ENCODE measurements at places on chromosomes 5 and 9.
A peak's percentile ranks its signal among the peaks of the same experiment; 100 is the strongest.

DNA sequence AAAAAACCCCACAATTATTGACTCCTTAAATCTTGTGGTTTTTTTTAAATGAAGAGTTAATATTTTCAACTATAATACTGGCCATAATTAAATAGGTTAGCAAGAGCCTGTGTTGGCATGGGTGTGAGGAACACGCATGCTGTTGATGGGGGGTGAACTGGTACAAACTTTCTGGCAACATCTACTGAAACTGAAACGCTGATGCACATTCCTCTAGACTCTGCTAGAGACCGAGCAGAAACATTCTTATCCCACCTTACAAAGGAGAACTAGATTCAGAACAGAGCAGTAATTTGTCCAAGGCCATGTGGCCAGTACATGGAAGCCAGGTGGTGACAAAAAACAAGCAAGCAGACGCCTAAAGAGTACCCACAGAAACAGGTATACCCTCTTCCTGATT, 2.4 kb downstream of the BICD2 start:
- no peaks in the 10 kb centered on the region for H3K27me3 ChIP-seq
- no peak overlapping the region for H3K4me3 ChIP-seq
- H3K36me3 ChIP-seq: no peaks in the 10 kb centered on the region
- no peak overlapping the region for H3K27ac ChIP-seq
- no peak for DNase-seq

- H3K4me3 ChIP-seq: peak overlapping the region; percentile 95
- no peak for DNase-seq
- no peaks in the 10 kb centered on the region for H3K27me3 ChIP-seq
- H3K36me3 ChIP-seq: peaks cover 38% of the 10 kb centered on the region
- H3K4me1 ChIP-seq: peaks cover 15% of the 10 kb centered on the region
Measured at GRCh38 chr5:6376974-6377520, 1.3 kb downstream of the MED10 start.

DNA sequence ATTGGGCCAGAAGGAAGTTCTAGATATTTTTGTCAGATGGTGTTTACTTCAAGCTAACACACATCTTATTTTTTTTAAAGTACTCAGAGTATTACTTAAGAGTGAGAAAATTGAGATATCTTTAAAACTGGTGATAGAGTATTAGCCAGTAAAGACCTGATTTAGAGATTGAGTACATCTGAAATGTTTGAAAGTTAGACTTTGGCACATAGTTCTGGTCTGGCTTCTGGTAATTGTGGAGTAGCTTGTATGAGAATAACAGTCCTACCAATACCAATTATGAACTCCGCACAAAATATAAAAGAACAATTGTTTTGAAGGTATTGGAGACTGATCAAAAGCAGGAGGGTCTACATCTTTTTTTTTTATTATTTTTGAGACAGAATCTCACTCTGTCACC, 44.5 kb upstream of the GLIPR2 start:
- no peaks in the 10 kb centered on the region for H3K36me3 ChIP-seq
- H3K27ac ChIP-seq: no peak overlapping the region
- H3K27me3 ChIP-seq: no peaks in the 10 kb centered on the region
- H3K4me3 ChIP-seq: no peak overlapping the region
- no peak for DNase-seq

GRCh38 chr5:14155075-14155474, 11.9 kb downstream of the TRIO start:
- DNase-seq: no peak
- no peaks in the 10 kb centered on the region for H3K4me1 ChIP-seq
- no peaks in the 10 kb centered on the region for H3K36me3 ChIP-seq
- H3K27ac ChIP-seq: no peak overlapping the region
- no peak overlapping the region for H3K4me3 ChIP-seq
- H3K27me3 ChIP-seq: no peaks in the 10 kb centered on the region

- H3K27me3 ChIP-seq: no peaks in the 10 kb centered on the region
- H3K27ac ChIP-seq: no peak overlapping the region
- no peak for DNase-seq
- no peaks in the 10 kb centered on the region for H3K36me3 ChIP-seq
- no peaks in the 10 kb centered on the region for H3K4me1 ChIP-seq
- H3K4me3 ChIP-seq: no peak overlapping the region
Measured at GRCh38 chr9:104740621-104741020, 6.9 kb upstream of the NIPSNAP3A start.

DNA sequence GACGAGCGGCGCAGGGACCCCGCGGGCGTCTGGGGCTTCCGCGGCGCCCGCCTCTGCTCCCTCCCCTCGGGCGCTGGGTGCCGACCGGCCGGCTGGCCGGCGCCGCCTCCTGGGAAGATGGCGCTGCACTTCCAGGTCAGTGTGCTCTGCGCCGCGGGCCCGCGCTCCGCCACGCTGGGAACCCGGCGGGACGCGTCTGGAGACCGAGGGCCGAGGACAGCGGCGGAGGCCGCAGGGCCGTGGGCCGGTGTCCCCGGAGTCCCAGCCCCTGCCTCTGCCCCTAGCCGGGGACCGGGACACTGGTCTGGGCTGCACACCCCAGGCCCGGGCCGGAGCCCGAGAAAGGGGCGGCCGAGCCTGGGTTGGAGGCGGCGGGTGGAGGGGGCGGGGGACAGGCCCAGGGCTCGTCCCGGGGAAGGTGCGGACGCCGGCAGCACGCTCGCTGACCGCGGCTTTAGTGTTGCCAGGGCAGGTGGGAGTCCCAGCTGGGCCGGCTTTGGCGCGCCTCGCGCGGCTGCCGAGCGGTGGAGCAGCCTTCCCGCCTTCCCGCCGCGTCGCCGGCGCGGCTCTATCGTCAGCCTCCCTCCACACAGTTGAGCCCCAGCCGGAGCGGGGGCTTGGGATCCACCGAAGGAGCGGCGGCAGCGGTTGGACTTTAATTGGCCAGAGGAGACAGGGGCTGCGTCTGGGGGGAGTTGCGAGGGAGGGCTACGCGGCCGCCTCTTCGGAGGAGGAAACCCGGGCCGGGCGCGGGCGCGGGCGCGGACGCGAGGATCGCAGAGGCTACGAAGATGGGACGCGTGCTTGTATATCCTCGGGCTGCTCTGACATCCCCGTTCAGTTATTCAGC, at the start of gene RANBP17:
Gene RANBP17, plus strand, starts transcription at position 102 of the 850 bp plus-strand sequence.
- peak within 1 kb of the TSS; percentile 34 for H3K4me3 ChIP-seq
- no peaks in the 10 kb centered on the region for H3K4me1 ChIP-seq
- H3K27me3 ChIP-seq: no peaks in the 10 kb centered on the region
- peak; percentile 47 for DNase-seq
- H3K36me3 ChIP-seq: no peaks in the 10 kb centered on the region

GRCh38 chr5:172245046-172245445, 38.5 kb downstream of the UBTD2 start:
- no peak overlapping the region for H3K27ac ChIP-seq
- no peaks in the 10 kb centered on the region for H3K4me1 ChIP-seq
- no peaks in the 10 kb centered on the region for H3K27me3 ChIP-seq
- no peaks in the 10 kb centered on the region for H3K36me3 ChIP-seq

DNA sequence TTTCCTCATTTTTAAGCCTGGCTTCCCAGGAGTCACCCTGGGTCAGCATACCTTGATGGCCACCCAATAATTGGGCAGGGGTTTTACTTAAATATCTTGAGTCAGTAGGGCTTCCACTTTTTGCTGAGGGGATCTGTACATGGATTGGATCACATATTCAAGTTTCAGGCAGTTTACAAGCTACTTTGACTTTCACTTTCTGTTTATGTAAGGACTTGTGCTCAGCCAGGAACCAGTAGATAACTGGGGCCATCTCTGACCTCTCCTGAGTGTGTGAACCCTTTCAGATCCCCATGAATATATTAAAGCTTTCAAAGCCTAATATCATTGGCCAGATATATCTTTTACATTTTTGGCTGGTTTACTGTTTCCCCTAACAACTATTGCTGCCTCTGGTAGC, 45.1 kb downstream of the SLCO6A1 start:
- H3K4me3 ChIP-seq: no peak overlapping the region
- no peaks in the 10 kb centered on the region for H3K36me3 ChIP-seq
- no peaks in the 10 kb centered on the region for H3K4me1 ChIP-seq
- DNase-seq: no peak
- H3K27ac ChIP-seq: no peak overlapping the region

- H3K4me1 ChIP-seq: no peaks in the 10 kb centered on the region
- DNase-seq: no peak
- no peaks in the 10 kb centered on the region for H3K36me3 ChIP-seq
- H3K27ac ChIP-seq: no peak overlapping the region
- H3K4me3 ChIP-seq: no peak overlapping the region
Measured at GRCh38 chr5:3127423-3127911, 376.0 kb upstream of the IRX2 start.

DNA sequence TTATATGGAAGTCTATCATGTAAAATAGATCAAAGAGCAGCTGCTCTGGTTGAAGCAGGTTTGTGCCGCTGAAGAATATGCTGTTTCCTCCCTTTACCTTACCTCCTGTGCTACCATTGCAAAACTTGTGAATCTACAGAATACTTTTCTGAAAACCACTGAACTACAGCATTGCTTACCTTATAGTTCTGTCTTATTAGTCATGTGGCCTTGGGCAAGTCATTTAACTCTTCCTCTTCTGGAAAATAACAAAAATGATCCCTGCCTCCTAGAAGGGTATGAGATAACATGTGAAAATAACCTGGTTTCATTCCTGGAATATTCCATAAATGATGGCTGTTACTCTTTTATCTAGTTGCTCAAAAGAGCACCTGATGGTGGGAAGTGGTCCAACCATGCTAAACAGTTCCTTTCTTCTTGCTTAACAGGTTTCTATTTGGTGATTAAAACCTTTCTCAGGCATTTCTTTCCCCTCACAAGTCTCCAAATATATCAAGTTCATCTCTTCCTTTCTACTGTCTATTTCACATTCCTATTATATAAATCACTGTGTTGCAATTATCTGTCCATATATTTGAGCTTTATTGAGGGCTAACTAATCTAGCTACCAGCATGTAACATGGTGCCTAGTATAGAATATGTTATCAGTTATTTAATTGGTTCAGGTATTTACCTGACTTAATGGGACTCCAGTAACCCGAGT, 15.0 kb downstream of the TRIM32 start:
- peaks cover 19% of the 10 kb centered on the region for H3K36me3 ChIP-seq
- H3K4me3 ChIP-seq: no peak overlapping the region
- no peaks in the 10 kb centered on the region for H3K27me3 ChIP-seq

DNA sequence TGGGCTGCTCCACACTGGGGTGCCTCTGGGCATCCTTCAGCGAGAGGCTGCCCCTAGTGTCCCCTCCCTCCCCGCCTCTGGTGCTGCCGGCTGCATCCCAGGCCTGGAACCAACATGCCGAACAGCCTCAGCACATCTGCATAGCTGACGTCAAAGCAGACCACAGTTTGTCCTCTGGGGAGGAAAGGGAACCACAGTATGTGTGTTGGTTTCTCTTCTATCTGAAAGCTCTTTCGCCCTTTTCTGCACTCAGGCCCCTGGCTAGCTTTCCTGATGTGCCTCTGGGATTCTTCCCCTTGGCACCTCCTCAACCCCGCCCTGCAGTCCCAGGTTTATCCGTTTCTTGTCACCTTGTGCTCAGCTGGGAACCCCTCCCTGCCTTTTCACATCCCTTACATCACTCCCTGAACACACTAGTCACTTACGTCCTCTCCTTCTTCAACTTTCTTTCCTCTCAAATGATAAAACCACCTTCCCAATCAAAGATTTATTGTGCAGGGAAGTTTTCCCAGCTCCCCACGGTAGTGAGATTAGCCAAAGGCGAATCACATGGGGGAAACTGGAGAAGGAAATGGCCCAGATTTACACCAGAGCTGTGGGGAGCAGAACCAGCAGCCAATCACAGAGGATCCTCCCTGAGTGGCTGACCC, 35.5 kb upstream of the B4GALT1 start:
- no peak overlapping the region for H3K4me3 ChIP-seq
- no peak overlapping the region for H3K27ac ChIP-seq
- no peaks in the 10 kb centered on the region for H3K36me3 ChIP-seq
- no peak for DNase-seq
- no peaks in the 10 kb centered on the region for H3K4me1 ChIP-seq

DNA sequence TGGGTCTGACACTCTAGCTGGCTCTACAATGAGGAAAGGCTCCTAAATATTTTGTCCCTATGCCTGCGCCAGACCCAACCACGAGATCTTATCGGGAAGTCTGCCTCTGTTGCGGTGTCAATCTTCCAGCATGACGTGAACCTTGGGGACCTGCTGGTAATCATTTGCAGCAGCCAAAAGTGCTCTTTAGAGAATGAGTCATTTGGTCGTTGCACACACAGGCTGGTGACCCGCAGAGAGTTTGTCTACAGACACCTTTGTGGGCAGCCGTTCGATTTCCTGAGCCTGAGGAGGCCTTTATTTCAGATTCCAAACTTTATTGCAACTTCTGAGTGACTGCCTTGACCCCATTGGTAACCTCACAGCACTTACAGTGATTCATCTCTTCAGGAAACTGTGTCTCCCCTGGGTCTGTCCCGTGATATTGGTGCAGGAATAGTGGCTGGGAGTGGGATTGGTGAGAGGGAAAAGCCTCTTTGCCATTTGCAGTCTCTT, 326.1 kb downstream of the NSG2 start:
- no peak overlapping the region for H3K27ac ChIP-seq
- H3K36me3 ChIP-seq: no peaks in the 10 kb centered on the region
- no peak overlapping the region for H3K4me3 ChIP-seq
- H3K4me1 ChIP-seq: no peaks in the 10 kb centered on the region
- H3K27me3 ChIP-seq: no peaks in the 10 kb centered on the region

GRCh38 chr9:92631452-92632343, 38.2 kb downstream of the IPPK start:
- no peaks in the 10 kb centered on the region for H3K27me3 ChIP-seq
- no peaks in the 10 kb centered on the region for H3K4me1 ChIP-seq
- peaks cover 7% of the 10 kb centered on the region for H3K36me3 ChIP-seq

GRCh38 chr5:64612344-64612961, 77.8 kb upstream of the SHISAL2B start:
- no peak overlapping the region for H3K4me3 ChIP-seq
- no peaks in the 10 kb centered on the region for H3K36me3 ChIP-seq
- DNase-seq: peak; percentile 48
- no peak overlapping the region for H3K27ac ChIP-seq
- no peaks in the 10 kb centered on the region for H3K27me3 ChIP-seq

GRCh38 chr5:82408033-82408432, 129.9 kb upstream of the RPS23 start:
- H3K4me3 ChIP-seq: no peak overlapping the region
- no peaks in the 10 kb centered on the region for H3K27me3 ChIP-seq
- H3K27ac ChIP-seq: no peak overlapping the region
- H3K4me1 ChIP-seq: no peaks in the 10 kb centered on the region

GRCh38 chr5:124683917-124684555, 62.4 kb downstream of the ZNF608 start:
- H3K36me3 ChIP-seq: no peaks in the 10 kb centered on the region
- H3K27me3 ChIP-seq: no peaks in the 10 kb centered on the region

- no peak for DNase-seq
- H3K4me1 ChIP-seq: no peaks in the 10 kb centered on the region
- no peaks in the 10 kb centered on the region for H3K27me3 ChIP-seq
- H3K36me3 ChIP-seq: no peaks in the 10 kb centered on the region
- H3K4me3 ChIP-seq: no peak overlapping the region
- no peak overlapping the region for H3K27ac ChIP-seq
Measured at GRCh38 chr9:82124090-82124489, 135.5 kb downstream of the SPATA31D1 start.

DNA sequence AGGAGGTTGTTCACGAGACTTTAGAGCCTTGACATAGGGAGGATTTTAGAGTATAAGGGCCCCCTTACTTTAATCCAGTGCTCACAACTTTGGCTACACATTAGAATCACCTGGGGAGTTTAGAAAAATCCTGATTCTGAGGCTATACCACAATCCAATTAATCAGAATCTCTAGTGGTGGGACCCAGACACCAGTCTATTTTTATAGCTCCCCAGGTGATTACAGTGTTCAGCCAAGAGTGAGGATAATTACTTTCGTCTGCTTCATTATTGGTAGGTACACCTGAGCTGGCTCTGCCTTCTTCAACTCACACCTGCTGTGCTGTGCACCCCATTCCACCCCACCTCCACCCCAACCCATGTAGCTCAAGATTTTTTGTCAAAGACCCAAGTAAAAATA, 141.3 kb upstream of the EPB41L4A start:
- DNase-seq: no peak
- H3K27ac ChIP-seq: no peak overlapping the region
- H3K27me3 ChIP-seq: no peaks in the 10 kb centered on the region
- no peaks in the 10 kb centered on the region for H3K36me3 ChIP-seq
